Stimulated activated CD4-positive, alpha-beta T cell treated with anti-CD3 and anti-CD28 coated beads, Interleukin-12 subunit alpha, Interleukin-12 subunit beta, amount 100 ng/mL, for 24 hours (primary cell): ENCODE measurements at places on chromosomes 5 and 9.

DNA sequence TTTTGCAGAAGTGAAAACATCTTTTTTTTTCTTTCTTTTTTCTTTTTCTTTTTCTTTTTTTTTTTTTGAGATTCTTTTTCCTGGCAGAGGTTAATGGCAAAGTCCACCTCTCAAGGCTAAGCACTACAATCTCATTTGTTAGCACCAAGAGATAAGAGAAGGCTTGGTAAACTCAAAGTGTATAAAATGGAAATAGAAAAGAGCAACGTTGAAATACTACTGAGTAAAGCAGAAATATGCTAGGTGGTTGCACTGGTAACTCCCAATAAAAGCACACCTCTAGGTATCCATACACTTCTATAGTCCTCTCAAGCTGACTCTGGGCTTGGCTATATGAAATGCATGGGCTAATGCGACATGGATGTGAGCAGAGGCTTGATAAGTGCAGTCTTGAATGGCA, 188.9 kb downstream of the RAB3C start:
- DNase-seq = no peak

GRCh38 chr5:112787261-112787660, 49.6 kb downstream of the APC start:
- DNase-seq = no peak

DNA sequence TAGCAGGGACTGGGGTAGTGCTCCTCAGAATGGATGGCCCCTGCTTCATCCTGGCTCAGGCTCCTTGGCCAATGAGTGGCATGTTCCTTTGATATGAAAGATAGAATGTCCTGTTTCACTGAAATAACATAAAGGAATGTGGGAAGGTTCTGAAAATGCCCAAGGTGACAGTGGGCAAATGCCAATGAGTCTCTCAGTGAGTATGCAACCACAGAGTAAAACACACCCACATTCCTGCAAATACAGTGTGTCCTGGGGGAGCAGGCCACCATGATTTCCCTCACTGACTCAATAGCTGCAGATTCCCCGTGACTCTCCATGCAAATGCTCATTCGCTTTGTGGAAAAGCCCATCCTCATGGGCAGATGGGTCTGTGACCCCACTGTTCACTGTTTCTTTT, 36.4 kb downstream of the ZNF366 start:
- no peak for DNase-seq

DNA sequence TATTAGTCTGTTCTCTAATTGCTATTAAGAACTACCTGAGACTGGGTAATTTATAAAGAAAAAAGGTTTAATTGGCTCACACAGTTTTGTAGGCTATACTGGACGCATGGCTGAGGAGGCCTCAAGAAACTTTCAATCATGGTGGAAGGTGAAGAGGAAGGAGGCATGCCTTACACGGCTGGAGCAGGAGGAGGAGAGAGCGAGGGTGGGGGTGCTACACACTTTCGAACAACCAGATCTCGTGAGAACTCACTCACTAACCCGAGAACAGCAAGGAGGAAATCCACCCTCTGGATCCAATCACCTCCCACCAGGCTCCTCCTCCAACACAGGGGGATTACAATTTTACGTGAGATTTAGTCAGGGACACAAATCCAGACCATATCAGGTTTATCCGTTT, 90.0 kb downstream of the RMI1 start:
- DNase-seq = no peak

GRCh38 chr9:114097613-114098020, 1.5 kb downstream of the KIF12 start:
- DNase-seq = no peak

DNA sequence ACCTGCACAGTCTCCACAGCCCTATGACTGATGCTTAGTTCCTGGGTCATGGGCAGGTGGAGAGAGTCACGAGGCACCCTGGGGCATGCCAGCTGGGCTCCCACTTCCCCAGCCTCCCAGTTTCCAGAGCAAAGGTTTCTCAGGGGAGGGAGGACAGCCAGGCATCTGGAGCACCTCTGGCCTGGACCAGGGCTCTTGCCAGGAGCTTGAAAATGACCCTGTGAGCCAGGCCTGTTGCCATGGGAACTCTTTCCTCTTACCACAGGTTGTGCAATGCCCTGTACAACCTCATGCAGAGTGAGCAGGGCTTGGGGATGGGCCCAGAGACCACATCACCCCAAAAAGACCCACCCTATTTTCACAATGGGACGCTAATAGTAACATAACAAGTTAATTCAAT, 113.1 kb downstream of the PSD2 start:
- DNase-seq = no peak

- no peak for DNase-seq
Measured at GRCh38 chr9:19162956-19163355, 35.7 kb upstream of the PLIN2 start.

GRCh38 chr5:149017636-149018035, 45.2 kb downstream of the SH3TC2 start:
- no peak for DNase-seq
